ENCODE measurements at places on chromosomes 4 and X.

GRCh38 chr4:182143822-182144625, 99.2 kb upstream of the TENM3 start:
- DNase-seq = peak; percentile 81

GRCh38 chr4:82481506-82481840, 51.1 kb downstream of the ENOPH1 start:
- DNase-seq = no peak

GRCh38 chr4:80390178-80390577, 54.6 kb downstream of the CFAP299 start:
- DNase-seq = no peak

DNA sequence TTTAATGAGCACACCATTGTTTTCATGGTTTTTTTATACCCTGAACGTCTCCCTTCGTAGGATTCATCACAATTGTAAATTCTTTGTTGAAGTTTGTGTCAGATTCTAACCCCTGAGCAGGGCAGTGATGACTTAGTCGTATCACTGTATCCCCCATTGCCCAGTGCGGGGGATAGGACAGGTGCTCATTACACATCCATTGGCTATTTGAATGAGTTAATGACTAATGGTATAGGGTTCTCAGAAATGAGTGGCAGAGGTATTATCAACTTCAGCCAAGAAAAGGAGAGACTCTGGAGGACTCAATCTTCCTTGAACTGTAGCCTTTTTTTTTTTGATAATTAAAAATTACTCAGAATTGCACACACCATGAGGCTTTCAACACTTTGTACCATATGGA, 64.6 kb downstream of the SYNPO2 start:
- DNase-seq = peak; percentile 15

GRCh38 chr4:78058591-78059523, 1.7 kb downstream of the FRAS1 start:
- peak; percentile 12 for DNase-seq

DNA sequence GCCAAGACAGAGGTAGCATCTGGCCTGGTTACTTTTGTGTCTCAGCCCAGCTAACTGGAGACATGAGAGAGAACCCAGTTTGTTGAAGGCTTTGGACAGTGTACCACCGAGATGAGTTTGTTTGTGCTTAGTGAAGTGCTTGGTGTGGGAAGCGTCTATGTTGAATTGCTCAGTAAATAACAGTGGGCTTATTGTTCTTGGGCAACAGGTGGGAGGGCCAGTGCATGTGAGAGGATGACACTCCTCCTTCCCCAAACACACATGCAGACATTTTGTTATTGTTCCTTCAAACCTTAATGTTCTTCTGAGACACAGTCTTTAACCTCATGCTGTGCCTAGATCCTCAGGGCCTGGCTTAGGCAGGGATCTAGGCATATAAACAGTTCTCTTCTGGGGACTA, 39.7 kb downstream of the MSN start:
- DNase-seq = no peak

GRCh38 chrX:68894142-68894512, 65.3 kb downstream of the EFNB1 start:
- DNase-seq = no peak

Measured in RPMI7951 (cell line).